ENCODE measurements at places on chromosomes 2 and 18. TPM values are rescaled to one million over a fixed set of nuclear protein-coding genes. Genes with fewer than 3 reads are reported as not detected.

Gene SERPINB2
- total RNA-seq, result 1.3 TPM

- DNase-seq, result no peak
Measured at GRCh38 chr2:111028720-111029119, 92.0 kb upstream of the BCL2L11 start.

Gene SKOR2
- total RNA-seq, result not detected

DNA sequence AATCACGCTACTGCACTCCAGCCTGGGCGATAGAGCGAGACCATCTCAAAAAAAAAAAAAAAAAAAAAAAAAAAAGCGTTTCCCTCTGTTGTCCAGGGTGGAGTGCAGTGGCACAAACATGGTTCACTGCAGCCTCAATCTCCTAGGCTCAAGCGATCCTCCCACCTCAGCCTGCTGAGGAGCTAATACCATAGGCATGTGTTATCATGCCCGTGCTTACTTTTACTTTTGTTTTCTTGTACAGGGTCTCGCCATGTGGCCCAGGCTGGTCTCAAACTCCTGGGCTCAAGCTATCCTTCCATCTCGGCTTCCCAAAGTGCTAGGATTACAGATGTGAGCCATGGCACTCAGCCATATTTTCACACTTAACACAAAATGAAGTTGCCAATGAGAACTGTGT, 37.5 kb downstream of the PSME4 start:
- no peak for DNase-seq

Gene ANKRD53
- total RNA-seq, result 2.5 TPM
